Left ventricle myocardium inferior (tissue), 1 donor: ENCODE measurements at places on chromosomes 7 and 10.

GRCh38 chr7:35905555-35905954 lies 104.7 kb downstream of the SEPTIN7 start:
- DNase-seq: no peak

- DNase-seq: no peak
Measured at GRCh38 chr10:55793024-55793423, 568.0 kb downstream of the ZWINT start.

GRCh38 chr7:116836911-116837310 lies 25.5 kb upstream of the CAPZA2 start:
- DNase-seq: no peak

GRCh38 chr7:82318786-82319185 lies 124.8 kb downstream of the CACNA2D1 start:
- DNase-seq: no peak

- no peak for DNase-seq
Measured at GRCh38 chr7:41189866-41190265, 513.0 kb downstream of the INHBA start.

DNA sequence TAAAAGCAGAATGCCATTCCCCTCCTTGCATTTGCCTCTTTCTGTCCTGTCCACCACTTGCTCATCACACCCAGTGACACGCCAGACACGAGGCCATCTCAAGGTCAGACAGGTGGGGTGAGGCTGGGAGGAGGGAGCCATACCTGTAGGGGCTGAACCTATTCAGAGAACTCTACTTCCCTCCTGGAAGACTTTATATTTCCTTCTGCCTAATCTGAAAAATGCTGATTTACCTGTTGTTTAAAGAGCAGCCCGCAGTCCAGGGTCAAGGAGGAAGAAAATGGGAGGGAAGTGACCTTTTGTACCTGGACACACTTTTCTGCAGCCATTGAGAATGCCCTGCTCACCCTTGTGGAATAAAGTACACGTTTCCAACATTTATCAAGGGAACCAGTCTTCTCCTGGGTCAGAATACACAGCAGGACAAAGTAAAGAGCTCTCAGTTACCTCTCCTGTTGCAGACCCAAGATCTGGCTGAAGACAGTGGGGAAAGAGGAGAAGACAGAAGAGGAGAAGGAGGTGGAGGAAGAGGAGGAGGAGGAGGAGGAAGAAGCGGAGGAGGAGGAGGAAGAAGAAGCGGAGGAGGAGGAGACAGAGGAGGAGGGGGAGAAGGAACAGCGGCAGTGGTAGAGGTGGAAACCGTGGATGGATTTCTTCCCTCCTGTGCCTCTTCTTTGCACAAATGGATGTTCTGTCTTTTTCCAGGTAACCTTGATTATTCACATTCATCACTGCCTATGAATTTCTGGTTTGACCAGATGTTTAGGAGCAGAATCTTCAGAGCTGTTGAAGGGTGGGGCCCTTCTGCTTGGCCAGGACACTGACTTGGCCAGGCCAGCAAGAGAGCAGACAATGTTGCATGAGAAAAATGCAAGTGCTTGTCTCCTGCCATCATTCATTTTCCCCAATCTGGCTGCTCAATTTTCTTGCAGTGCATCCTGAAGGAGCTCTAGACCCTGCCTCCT lies 1.2 kb upstream of the BLNK start:
- DNase-seq: no peak

DNA sequence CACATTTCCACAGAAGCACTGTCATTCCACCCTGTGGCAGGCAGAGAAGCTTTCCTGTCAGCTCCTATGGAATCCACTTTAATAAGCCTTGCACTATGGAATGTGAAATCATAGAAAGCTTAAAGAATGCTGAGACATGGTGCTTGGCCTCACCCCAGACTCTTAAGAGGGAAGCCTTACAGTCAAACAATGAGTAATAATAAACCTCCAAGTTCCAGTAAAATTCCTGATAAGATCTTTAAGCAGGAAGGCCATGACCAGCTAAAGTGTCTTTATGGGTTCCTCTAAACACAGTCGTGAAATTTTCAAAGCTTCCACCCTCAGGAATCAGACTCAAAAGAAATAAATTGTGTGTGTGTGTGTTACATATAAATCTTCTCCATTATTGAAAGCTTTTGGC lies 11.9 kb upstream of the TEX36 start:
- DNase-seq: no peak

- peak; percentile 65 for DNase-seq
Measured at GRCh38 chr7:65980478-65981250, 1.3 kb downstream of the GUSB start.

- no peak for DNase-seq
Measured at GRCh38 chr7:69526570-69526969, 71.7 kb upstream of the AUTS2 start.

- no peak for DNase-seq
Measured at GRCh38 chr10:88156341-88156740, 292.9 kb downstream of the PTEN start.

DNA sequence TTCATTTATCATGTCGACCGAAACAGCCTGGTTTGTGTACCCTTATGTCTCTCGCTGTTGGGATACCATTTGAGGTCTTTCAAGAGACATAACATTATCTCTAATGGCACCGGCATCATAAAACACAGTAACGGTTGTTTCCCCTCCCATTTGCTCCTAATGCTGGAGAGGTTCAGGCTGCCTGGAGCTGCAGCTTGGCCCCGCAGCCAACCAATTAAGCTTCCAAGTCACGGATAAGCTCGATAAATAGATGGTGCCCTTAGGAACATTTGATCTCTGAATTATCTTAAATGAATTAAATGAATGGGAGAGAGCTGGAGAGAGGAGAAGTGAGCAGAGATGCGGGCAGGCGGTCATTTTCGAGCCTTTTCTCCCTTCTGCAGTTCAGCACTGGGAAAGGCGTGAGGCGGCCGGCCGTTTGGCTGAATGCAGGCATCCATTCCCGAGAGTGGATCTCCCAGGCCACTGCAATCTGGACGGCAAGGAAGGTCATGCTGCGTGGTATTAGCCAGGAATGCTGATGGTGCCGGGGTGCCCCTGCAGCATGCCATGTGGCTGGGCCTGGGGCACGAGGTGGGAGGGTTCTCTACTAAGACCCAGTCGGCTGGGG lies 12.6 kb downstream of the CPA4 start:
- DNase-seq: no peak

GRCh38 chr7:90320418-90320800 lies 695 bp downstream of the FAM237B start:
- DNase-seq: no peak

- no peak for DNase-seq
Measured at GRCh38 chr10:87987206-87987605, 123.8 kb downstream of the PTEN start.

DNA sequence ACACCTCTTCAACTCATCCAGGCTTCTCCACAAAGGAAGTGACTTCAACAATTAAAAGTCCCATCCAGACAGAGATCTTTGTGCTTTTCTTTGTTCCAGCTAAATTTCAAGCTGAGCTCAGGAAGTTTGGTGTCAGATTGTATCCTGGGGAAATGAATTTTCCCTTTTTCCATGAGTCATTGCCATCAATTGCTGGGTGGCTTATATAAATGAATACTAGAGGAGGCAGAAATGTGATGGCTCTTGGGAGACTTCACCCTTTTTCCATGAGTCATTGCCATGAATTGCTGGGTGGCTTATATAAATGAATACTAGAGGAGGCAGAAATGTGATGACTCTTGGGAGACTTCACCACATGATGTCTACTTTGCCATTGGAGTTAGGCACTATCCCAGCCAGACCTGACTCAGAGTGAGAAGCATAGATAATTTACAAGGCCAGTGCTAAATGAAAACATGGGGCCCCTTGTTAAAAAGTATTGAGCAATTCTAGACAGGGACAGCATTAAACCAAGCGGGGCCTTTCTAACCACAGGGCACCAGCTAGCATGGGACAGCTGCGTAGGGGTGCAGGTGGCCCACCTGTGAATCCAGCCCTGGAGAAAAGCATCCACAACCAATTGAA lies 339.2 kb upstream of the PODXL start:
- no peak for DNase-seq

GRCh38 chr7:2796358-2797352 lies 47.5 kb downstream of the GNA12 start:
- DNase-seq: peak; percentile 76

- DNase-seq: no peak
Measured at GRCh38 chr7:36615852-36616540, 108.3 kb downstream of the AOAH start.

GRCh38 chr7:123770378-123770777 lies 21.6 kb upstream of the WASL start:
- DNase-seq: no peak

DNA sequence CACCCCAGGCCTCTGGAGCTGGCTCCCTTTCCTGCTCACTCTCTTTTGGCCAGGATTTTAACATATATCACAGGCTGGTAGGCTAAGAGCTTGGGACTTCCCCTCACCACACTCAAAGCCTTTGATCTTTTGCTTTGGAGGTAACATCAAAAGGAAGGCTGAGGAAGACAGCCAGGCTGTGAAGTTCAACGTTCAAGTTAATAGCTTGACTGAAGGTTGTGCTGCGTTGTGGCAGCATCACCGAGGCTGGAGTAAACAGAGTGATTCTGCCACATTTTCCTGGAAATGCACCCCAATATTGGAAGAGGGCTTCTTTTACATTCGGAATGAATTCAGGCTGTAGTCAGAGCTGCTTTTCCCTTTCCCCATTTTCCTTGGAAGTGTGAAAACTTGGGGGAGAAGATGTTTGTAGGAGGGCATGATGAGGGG lies 57.3 kb downstream of the TCF7L2 start:
- DNase-seq: no peak

- no peak for DNase-seq
Measured at GRCh38 chr7:139852482-139852845, 23.4 kb downstream of the TBXAS1 start.

- no peak for DNase-seq
Measured at GRCh38 chr7:114107522-114107921, 188.7 kb upstream of the PPP1R3A start.

- no peak for DNase-seq
Measured at GRCh38 chr10:88781206-88781605, 21.3 kb upstream of the LIPM start.

- DNase-seq: no peak
Measured at GRCh38 chr7:5441840-5442503, 18.3 kb upstream of the TNRC18 start.

- DNase-seq: no peak
Measured at GRCh38 chr7:135168489-135169140, 1.9 kb downstream of the CYREN start.

GRCh38 chr10:88066876-88067275 lies 203.5 kb downstream of the PTEN start:
- DNase-seq: no peak

DNA sequence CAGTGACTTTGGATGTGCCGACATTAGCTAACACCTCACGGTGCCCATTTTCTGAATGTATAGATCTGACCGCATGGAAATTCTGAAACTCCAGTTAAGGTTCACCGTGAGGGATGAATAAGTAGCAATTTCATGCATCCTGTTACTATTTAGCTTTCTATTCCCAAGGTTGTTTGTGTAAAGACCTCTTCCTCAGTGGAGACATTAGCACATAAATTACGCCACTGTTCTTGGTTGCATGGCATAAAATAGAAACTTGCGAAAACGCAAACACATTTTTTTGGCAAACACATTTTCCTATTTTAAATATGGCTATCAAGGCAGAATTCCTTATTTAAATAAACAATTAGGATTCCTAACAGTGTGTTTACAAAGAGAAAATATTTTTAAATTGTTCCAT lies 36.5 kb downstream of the DENND2A start:
- no peak for DNase-seq

DNA sequence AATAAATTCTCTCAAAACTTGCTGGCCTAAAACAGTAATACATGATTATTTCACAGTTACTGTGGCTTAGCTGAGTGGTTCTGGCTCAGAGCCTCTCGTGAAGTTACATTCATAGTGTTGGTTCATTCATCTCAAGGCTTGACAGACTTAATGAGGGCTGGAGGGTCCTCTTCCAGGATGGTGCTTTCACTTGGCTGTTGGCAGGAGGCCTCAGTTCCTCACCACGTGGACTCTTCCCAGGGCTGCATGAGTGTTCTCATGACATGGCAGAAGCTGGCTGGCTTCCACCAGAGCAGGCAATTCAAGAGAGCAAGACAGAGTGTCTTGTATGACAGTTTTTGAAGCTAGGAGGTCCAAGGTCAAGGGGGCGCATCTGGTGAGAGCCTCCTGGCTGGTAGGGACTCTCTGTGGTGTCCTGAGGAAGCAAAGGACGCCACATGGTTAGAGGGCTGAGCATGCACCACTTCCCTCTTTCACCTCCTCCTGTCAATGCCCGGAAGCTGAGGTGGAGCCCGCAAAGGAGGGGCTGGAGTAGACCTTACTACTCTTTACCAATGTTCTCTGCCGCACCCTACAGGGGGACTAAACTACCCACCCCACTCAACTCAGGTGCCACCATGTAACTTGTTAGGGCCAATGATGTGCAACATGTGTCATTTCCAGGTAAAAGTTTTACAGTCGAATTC lies 58.2 kb upstream of the YAE1 start:
- no peak for DNase-seq

DNA sequence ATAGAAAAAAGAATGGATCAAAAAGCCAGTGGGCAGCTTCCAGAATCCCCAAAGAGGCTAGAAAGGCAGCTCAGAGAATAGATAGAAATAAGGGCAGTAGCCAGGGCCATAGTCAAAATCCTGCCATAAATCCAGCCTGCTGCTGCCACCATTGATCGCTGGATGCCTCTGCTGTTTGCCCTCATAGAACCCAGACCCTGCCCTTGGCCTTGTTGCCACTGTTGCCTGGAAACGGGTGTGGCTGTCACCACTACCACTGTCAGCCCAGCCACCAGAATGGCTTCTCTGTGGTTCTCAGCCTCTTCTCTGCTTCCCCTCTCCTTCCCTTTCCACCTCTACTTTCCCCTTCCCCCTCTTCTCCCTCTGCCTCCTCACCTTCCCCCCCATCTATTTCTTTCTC lies 57.8 kb downstream of the HHEX start:
- DNase-seq: no peak

DNA sequence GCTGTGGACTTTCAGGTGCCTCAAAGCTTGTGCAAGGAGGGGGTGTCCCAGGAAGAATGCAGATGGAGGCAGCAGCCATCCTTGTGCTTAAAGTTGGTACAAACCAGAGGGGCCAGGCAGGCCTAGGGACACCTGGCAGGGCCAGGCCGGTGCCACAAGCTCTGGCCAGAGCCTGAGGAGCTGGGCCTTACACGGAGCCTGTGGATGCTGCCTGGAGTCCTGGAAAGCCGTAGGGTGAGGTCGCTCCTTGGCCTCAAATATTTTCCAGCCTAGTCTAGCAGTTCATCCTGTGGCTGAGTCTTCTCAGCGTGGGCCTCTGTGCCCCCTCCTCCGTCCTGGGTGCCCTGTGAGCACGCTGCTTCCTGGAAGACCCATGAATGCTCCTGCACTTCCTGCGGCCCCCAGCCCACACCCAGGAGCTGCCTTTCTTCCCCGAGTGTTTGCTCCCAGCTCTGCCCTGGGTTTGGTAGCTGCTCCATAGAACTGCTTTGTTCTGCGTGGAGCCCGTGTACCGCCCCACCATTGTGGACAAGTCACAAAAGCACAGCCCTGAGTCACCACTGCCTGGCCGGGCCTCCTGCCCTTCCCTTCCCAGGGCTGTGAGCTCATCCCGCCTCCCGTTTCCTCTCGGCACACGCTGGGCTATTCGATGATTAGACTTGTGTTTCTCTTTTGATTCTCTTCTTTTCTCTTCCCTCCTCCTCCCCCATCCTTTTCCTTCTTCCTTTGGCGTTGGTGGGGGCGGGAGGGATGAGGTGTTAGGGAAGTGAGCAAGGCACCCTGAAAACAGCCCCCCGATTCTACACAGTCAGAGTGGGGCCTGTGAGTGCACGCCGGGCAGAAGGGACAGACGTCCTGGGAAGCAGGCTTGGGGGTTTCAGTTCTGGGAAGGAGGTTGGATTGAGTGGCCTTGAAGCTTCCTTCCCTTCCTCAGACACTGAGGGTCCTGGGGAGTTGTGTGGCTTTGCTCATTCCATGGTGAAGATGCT lies 73.2 kb upstream of the SHH start:
- DNase-seq: peak; percentile 25

- no peak for DNase-seq
Measured at GRCh38 chr7:79973455-79973854, 161.2 kb upstream of the GNAI1 start.
